Myometrial cell (primary cell): ENCODE measurements at places on chromosomes 5 and 9. TPM values are rescaled to one million over a fixed set of nuclear protein-coding genes. Genes with fewer than 3 reads are reported as not detected.

The NPDC1 gene
- 24.2 and 27.3 TPM in 2 replicates for total RNA-seq

The PCDHA12 gene
- total RNA-seq, result not detected in 2 replicates

The PHF24 gene
- total RNA-seq, result not detected in 2 replicates

The EGFL7 gene
- 18.7 and 19.3 TPM in 2 replicates for total RNA-seq

The TBC1D2 gene
- 56.0 and 60.0 TPM in 2 replicates for total RNA-seq

The CD274 gene
- 3.0 and 4.3 TPM in 2 replicates for total RNA-seq

The LRRC19 gene
- total RNA-seq, result not detected in 2 replicates

The IL13 gene
- total RNA-seq, result not detected in 2 replicates

The DYNC2I2 gene
- 112 and 139 TPM in 2 replicates for total RNA-seq

The OCLN gene
- total RNA-seq, result 0.58 and 1.2 TPM in 2 replicates

The ADAMTSL2 gene
- total RNA-seq, result not detected in 2 replicates

The IFNA21 gene
- not detected in 2 replicates for total RNA-seq

The GGTA1 gene
- total RNA-seq, result not detected in 2 replicates

The KCNV2 gene
- total RNA-seq, result not detected in 2 replicates
